Activated effector memory CD4-positive, alpha-beta T cell treated with anti-CD3 and anti-CD28 coated beads, Interleukin-2, amount 50 U/mL, for 16 hours (primary cell): ENCODE measurements at places on chromosomes 3 and 15.

DNA sequence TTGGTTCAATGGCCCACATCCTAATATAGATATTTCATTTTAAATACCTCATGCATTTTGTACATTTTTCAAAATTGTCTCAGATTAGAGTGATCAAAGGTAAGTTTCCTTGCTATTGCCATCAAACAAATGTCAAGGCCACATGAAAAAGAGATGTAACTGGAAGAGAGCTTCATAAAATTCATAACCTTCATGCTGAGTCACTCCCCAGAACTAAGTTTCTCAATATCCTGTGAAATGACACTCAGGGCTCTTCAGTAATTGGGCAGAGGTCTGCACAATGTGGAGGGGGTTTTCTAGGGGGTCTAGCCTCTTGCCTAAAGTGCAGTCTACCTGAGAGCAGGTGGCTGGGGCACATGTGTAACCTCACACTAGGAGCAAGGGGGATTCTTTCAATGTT is 152.2 kb upstream of the SLC2A2 start:
- no peak for DNase-seq

- no peak for DNase-seq
Observed at GRCh38 chr3:10560060-10560861, 54.9 kb upstream of the ATP2B2 start.

- peak; percentile 56 for DNase-seq
Observed at GRCh38 chr3:42666577-42666998, 13.1 kb downstream of the ZBTB47 start.

DNA sequence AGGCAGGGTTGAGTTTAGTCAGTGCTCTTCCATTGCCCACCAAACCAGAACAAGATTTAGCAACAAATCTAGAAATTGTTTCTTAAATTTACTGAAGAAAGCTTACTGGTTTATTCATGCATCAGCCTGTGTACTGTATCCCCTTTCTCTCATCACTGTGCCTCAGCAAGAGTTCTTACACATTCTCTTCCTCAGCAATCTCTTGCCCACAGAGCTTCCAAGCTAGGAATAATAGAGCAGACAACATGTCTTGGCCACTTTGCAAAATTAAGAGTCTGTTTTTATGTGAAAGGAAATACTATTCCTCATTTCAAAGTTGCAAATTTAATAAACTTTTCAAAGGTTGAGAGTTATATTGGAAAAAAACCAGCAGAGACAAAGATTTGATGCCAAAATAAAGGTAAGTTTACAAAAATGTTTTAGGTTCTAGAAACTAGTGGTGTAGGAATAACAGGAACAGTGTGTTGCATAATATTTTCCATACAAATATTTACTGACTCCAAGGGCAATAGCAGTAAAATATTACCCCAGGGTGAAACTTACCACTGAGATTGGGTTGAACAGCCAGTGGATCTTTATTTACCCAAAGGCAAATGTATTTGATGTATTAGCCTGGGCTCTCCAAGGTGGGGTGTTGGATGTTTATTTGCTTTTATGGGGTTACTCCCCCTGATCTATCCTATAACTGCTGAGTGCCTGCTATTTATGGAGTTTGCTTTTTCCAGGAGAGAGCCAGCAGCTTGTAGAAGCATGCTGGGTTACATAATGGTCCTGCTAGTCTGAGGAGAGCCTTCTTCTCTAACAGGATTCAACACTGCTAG is 276.7 kb downstream of the ADAMTSL3 start:
- no peak for DNase-seq

- DNase-seq, result no peak
Observed at GRCh38 chr3:74067296-74067695, 442.6 kb upstream of the PDZRN3 start.

DNA sequence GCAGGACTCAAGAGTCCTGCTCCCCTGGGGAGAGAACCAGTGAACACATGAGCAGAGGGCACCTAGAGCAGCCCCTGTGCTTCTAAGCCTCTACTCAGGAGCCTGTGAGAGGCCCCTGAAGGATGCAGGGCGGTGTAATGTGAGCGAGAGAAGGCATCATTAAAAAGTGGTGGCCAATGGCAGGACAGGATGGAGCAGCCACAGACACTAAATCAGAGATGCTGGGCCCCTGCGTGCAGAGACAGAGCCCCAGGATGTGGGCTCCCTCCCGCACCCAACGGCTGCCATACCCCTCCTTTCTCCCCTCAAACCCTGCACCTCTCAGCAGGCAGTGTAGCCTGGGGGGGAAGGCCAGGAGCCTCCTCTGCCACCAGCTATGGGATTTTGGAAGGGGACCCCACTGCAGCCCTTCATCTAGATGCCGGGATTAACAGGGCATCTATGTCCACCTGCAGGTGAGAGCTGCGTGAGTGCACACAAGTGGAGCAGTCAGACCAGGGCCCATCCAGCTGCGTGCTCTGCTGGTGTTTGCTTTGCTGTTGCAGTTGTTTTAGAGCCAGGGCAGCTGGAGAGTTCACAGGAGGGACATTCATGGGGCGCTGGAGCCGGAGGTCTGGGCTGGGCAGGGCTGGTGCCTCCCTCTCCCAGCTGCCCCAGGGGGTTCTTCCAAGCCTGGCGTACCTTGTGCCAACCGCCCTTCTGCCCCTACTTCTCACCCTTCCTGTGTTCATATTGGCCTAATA is 5.1 kb upstream of the IQSEC1 start:
- DNase-seq, result no peak

- no peak for DNase-seq
Observed at GRCh38 chr3:116112696-116113095, 332.6 kb downstream of the LSAMP start.

DNA sequence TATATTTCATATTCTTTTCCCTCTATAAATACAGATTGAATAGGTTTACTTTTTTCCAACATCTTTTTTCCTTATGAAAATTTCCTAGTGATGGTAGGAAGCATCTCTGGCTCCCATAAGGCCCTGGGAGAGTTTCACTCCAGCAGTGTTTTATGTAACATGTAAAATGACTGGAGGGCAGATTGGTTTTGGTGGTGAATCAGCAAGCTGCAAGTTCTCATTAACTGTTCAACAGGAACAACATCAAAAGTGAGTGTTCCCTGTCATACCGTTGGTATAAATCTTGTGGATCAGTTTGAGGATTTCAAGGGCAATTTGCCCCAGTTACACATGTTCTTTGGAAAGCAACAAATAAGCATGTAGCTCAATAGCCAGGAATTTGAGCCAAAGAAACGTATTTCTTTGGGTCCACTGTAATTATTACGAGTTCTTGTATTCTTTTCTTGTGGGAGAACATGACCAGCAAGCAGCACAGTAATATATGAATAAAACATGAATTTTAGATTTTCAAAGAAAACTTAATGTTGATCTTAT is 345.7 kb downstream of the SV2B start:
- no peak for DNase-seq

DNA sequence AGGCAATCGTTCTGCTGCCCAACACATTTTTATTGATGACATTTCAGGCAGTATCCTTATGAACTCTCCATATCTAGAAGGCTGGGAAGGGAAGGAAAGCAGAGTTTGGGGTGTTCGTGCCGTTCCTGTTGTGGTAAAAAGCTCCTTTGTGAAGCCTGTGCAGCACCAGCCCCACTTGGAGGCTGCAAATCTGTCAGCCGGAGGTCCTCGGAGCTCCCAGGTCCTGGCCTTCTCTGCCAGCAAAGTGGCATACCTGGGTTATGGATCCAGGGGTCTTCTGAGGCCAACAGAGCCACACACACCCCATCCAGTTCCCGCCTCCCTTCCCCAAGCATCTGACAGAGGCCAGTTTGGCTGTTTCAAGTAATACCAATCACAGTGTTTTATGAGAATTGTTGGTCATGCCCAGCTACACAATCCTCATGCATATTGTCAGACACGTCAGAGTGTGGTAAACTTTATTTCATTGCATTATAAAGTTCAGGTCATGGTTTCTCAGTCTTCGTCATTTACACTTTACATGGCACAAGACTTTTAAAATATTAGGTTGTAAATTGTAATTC is 15.9 kb upstream of the USP3 start:
- DNase-seq, result no peak

DNA sequence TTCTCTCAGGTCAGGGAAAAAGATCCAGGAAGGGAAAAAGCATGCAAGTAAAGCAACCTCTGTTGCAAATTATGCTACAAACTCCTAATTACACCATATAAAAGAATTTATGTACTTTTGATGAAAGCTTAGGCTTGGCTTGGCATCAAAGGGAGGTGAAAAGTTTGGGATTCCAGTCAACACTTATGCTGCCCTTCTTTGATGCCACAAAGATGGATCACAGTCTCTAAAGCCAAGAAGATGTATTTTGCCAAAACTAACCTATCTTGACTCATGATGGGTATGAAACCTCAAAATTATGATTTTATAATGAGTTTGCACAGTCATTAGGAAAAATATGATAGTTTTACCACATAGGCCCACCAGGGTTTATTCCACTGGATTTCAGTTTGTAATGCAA is 101.0 kb upstream of the CCDC80 start:
- no peak for DNase-seq

- DNase-seq, result no peak
Observed at GRCh38 chr3:11155341-11156025, 1.2 kb downstream of the HRH1 start.

DNA sequence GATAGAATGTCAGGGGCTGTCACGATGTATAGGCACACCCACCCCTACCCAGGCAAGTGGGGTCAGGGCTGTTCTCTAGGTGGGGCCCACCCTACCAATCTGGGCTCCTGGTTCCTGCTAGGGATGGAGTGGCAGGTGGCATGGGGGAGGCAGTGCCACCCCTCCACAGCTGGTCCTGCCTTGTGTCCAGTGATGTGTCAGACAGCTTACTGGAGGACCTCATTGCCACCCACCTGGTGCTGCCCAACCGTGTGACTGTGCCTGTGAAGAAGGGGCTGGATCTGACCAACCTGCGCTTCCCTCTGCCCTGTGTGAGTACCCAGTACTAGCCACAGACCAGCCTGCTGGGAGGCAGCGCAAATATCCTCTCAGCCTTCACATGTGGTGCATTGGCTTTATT is 27.5 kb downstream of the ESYT3 start:
- DNase-seq, result no peak

DNA sequence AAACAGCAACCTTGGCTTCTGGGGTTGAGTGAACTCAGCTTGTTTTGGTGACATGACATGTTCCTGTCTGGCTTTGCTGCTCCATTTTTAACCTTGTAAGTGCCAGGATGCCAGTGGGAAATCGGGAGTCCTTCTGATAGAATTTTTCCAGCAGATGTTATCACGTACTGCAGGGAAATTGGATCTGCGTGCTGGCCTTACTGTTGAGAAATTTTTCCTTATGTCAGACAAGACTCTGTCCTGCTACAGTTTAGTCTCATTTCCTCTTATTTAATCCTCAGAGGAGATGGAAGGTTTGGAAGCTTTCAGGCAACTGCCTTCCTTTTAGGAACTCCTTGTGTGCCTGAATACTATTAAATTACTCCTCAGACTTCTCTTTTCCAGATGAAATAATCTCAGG is 80.6 kb downstream of the PGPEP1L start:
- DNase-seq, result no peak

GRCh38 chr3:197983076-197983475 is 23.1 kb downstream of the LMLN start:
- no peak for DNase-seq

GRCh38 chr3:182384221-182384620 is 409.1 kb upstream of the ATP11B start:
- no peak for DNase-seq

DNA sequence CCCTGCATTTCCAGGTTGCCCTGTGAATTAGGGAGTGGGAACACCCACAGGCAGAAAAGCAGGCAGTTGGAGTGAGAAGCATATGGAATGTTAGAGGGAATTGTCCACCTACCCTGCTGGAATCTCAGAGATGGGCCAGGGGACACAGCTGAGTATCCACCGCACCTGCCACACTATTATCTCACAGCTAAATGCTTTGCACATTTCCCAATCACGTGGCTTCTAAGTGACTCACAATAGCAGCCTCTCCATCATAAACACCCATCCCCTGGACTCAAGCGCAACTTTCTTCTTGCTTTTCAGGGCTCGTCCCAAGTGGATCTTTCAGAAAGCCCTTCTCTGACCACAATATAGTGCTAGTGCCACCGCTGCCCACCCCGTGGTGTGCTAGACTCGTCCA is 389.0 kb upstream of the LMCD1 start:
- DNase-seq, result no peak

DNA sequence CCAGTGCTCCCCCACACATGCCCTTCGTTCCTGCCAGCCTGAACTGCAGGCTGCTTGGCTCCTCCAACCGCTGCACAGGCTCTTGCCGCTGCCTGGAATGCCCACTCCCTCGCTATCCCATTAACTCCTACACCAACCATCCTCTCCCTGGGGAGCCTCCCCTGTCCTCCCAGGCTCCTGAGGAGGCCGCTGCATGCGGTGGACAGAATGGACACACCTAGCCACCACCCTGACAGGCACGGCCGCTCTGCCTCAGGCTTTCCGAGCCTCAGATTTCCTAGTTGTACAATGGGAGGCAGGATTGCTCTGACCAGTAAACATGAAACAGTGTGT is 2.3 kb downstream of the PLXNB1 start:
- DNase-seq, result no peak

- DNase-seq, result no peak
Observed at GRCh38 chr3:116285781-116286421, 159.4 kb downstream of the LSAMP start.

DNA sequence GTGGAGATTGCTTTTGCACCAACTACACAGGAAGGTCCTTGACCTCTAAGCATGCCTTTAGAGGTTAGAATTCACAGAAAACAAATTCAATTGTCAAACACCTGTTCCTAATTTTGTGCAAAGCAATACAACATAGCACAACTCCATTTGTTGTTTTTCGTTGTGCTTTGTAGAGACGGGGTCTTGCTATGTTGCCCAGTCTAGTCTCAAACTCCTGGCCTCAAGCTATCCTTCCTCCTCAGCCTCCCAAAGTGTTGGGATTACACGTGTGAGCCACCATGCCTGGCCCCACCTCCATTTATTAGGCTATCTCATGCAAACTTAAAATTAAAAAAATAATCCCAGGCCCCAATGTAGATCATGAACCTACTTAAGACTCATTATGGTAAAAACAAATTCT is 6.0 kb downstream of the NCBP2 start:
- no peak for DNase-seq

DNA sequence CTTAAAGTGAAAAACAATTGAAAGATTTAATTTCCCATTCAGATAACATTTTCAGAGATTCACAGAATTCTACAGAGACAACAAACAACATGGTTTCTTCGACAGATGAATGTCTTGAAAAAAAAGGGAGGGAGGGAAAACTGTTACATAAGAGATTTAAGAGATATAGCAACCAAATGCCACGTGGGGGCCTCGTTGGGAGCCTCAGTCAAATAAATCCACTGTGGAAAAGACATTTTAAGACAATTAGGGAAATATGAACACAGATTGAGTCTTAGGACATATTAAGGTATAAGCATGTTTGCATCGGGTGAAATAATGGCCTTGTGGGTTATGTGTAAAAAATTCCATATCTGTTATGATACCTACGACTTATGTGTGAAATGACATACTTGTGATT is 5.0 kb upstream of the PRRT3 start:
- no peak for DNase-seq
